ENCODE measurements at places on chromosomes 7 and 10.

DNA sequence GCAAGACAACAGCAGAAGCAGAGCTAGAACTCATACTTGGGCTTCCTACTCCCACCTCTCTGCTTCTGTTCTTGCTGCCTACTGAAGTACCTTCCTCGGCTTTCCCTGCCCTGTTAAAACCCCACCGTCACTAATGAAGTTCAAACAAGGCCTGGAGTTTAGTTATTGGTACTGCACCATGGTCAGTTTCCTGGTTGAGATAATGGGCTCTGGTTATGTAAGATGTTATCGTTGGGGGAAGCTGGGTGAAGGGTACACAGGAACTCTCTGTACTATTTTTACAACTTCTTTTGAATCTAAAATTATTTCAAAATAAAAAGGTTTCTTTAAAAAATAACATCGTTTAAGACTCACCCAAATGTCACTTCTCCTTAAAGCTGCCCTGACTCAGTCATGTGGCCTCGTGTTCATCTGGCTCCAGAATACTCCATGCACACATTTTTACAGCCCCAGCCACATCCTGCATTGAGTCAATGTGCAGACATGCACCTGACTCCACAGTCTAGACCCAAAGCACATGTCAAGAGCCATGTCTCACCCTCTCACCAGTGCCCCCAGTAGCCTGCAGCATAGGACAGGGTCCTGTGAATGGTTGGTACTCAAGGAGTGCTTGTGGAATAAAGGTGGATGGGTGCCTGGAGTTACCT lies 36.9 kb upstream of the AQP1 start:
- DNase-seq, result no peak

DNA sequence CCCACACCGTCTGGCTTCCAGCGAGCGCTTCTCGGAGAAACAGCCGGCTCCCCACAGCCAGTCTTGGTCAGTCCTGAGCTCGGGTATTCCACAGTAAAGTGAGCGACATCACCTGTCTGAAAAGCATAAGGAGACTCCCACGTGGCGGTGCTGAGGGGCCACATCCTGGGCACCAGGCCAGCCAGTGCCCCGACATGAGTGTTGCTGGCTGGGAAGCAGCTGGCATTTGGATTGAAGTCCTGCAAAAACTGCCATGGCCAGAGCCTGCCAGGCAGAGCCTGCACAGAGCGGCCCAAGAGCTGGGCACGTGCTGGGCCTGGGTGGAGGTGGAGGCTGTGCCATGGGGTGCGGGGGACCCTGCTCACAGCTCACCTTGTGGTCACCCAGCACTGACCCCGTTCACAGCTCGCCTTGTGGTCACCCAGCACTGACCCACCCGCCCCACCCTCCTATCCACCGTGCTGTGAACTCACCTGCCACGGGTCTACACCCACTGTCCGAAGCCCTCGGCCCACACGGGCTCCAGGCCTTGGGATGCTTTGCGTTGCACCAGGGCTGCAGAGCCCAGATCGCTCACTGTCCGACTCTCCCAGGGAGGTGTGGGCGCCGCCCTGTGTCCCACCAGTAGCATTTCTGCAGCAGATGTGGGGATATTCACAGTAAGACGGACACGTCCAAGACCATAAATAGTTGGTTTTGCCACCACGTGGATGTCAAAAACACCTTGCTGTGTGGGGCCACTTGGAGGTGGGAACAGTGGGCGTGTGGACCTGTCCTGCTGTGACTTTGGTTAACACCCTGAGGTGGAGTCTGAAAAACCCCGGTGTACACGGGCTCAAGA lies 48.8 kb downstream of the PITRM1 start:
- no peak for DNase-seq

GRCh38 chr7:16889305-16889704 lies 7.5 kb upstream of the AGR3 start:
- DNase-seq, result no peak

- peak; percentile 58 for DNase-seq
Observed at GRCh38 chr7:98168181-98168903, 42.9 kb upstream of the BHLHA15 start.

GRCh38 chr10:126499744-126500143 lies 111.5 kb upstream of the ADAM12 start:
- no peak for DNase-seq

DNA sequence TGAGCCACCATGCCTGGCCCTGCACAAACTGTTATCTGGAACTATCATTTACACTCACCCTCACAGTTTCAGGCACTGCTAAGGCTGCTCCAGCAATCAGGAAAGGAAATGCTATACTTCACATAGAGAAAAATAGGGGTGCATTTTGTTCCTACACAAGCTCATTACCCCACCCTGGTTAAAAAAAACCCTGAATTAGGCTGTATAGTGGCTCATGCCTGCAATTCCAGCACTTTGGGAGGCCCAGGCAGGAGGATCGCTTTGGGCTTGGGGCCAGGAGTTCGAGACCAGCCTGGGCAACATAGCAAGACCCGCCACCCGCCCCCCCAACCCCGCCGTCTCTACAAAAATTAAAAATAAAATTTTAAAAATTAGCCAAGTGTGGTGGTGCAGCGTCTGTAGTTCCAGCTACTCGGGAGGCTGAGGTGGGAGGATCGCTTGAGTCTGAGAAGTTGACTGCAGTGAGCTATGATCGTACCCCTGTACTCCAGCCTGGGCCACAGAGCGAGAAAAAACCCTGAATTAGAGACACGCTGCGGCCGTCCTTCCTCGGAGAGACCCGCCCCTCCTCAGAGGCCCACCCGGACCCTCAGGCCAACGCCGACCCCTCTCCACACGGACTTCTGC lies 539 bp downstream of the PTCD1 start:
- DNase-seq, result no peak

GRCh38 chr10:25639646-25640045 lies 294.4 kb upstream of the MYO3A start:
- no peak for DNase-seq

- DNase-seq, result no peak
Observed at GRCh38 chr7:128029405-128029995, 1.7 kb downstream of the LRRC4 start.

GRCh38 chr7:128831178-128831993 lies 1.2 kb downstream of the FLNC start:
- no peak for DNase-seq

DNA sequence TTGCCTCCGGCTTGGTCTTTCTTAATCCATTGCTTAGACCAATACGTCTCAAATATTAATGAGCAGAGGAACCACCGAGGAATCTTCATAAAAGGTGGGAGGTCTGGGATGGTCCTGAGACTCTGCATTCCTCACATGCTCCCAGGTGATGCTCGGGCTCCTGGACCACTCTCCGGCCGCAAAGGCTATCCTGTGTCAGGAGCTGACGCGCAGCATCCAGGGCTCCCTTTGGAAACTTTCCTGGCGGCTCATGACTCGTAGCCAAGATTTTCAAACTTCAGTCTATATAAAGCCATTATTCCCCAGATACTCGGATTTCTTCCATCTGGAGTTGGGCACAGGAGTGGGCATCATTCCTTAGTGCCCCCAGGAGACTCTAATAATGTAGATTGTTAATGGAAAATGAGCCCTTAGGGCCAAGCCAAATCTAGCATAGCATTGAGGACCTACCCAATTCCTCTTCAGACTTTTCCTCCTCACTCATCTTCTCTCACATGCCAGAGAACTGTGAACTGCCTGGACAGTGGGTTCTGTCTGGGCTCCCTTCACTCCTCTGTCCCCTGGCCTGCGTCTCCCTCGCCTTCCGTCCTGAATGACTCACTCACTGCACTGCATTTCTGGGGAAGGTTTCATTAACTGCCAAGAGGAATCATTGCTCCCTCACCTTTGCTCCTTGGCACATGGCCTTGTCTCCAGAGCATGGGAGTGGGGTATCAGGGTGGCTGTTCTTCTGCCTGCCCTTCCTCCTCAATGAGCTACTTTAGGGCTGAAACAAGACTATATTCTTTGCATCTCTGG lies 89.3 kb downstream of the MKI67 start:
- DNase-seq, result no peak

DNA sequence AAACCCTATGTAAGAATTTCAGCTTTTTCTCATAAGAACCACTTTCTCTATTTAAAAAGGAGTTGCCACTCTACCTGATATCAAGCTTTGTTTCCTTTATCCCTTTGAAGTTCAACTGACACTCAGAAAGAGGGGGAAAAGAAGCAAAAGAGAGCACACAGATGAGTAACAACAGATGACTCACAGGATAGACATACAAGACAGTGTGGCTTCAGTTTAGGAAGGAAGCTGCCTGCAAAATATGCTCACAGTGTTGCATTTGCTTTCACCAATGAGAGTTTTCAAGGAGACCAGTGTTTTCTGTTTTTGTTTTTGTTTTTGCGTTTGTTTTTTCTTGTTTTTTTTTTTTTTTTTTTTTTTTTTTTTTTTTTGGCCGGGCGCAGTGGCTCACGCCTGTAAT lies 1181.6 kb downstream of the DNAJB9 start:
- DNase-seq, result no peak

DNA sequence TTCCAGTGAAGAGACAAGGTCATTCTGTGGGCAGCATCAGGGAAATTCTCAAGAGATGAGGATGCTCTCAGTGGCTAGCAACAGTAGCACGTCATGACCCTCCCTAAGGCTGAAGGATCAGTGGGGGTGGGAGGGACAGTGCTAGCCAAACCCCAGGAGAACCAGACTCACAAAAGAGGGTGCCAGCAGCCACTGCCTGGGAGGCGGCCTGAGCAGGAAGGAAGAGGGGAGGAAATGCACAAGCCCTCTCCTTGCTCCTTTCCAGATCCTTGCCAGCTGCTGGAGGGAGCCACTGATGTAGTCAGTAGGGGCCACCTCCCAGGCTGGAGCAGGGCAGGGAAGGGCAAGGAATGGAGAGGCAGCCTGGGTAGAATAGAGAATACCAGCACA lies 302.7 kb downstream of the RPS24 start:
- DNase-seq, result no peak

- DNase-seq, result no peak
Observed at GRCh38 chr10:6134099-6134823, 45.4 kb downstream of the RBM17 start.
